NCI-H510A (cell line): ENCODE measurements at places on chromosomes 6 and 20.

DNA sequence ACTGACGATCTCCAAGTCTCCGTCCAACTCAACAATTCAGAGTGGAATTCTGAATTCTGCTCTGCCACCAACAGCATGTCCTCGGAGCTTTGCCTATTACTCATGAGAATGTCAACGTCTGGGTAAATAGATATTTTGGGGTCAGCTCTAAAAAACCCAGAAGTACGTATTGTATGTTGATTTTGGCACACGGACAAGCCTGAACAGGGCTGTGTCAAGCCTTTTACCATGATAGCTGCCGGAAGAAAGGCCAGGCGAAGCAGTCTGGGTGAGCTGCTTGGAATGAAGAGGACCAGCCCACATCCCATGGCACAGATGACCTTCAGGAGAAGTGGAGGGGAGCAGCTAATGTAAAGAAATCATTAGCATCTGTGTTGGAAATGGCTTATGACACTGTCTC is 88.0 kb upstream of the JAG1 start:
- no peak for DNase-seq

DNA sequence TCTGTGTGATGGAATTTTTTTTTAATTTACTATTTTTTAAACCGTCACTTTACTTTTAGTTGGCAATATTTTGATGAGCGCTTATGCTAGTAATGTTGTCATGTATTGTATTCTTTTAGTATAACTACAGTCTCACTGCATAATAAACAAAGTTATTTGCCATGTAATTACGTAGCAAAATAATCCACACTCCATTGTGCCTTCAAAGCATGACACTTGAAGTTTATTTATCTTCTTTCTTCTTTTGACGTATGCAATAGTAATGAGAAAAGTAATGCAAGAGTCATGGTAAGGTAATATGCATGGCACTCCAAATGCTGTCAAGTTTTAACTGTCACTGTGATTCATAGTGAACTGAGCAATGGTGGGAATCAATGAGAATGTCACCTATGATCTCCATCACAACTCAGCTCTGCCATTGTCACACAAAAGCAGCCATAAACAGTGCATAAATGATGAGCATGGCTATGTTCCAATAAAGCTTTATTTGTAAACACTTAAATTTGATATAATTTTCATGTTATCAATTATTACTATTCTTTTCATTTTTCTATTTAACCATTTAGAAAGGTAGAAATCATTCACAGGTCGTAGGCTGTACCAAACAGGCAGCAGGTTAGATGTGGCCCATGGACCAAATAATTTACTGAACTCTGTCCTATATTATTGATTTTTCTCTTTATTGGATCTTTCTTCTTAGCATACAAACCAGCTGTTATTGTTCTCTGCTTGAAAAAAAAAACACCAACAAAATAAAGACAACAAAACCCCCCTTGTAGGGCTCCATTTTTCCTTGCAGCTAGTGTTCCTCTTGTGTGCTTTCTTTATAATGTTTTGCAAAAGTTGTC is 27.1 kb downstream of the RNF217 start:
- no peak for DNase-seq

DNA sequence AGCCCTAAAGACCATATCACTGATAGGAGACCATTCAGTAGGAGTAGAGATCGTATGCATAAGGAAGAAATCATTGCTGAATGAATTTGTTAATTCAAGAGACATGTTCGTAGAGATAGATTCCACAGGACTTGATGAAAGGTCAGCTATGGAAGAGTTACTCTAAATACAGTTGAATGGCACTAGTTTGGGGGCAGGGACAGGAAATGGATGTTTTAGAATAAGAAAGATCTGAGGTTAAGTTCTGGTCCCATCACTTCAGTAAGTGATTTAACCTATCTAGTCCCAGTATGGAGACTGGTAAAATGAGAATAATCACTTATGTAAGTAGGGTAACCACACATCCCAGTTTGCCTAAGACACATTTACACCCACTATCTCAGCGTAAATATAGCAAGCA is 2.9 kb upstream of the BFSP1 start:
- DNase-seq: no peak

GRCh38 chr6:80696268-80696667 is 589.8 kb downstream of the BCKDHB start:
- DNase-seq: no peak

GRCh38 chr20:15068486-15068885 is 731.1 kb upstream of the FLRT3 start:
- DNase-seq: no peak

GRCh38 chr6:148389086-148389485 is 46.4 kb downstream of the SASH1 start:
- DNase-seq: peak; percentile 6

- DNase-seq: no peak
Observed at GRCh38 chr6:142372348-142372747, 70.5 kb downstream of the ADGRG6 start.

DNA sequence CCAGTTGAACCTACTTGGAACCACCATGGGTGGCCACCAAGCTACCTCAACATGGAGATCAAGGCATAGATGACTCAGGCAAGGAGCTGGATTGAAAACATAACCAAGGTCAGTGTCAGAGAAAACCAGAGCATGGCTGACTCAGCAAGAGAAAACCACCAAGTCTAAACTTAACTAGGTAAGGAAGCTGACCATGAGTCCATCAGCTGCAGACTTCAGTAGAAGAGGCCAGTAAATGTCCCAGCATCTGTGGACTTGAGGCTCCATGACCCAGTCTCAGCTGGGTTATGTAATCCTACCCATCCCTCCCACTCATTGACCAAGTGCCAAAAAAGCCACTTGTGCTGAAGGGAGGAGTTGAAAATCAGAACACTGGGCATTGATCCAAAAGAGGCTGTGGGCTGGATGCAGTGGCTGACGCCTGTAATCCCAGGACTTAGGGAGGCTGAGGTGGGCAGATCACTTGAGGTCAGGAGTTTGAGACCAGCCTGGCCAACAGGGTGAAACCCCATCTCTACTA is 93.7 kb upstream of the CBLN4 start:
- DNase-seq: no peak

GRCh38 chr6:25962149-25963127 is at the start of gene TRIM38:
TSS of gene TRIM38 (plus strand) at chr6:25962802. CDS start at chr6:25966523, 3,721 bp downstream.
- DNase-seq: peak; percentile 36

GRCh38 chr6:139828751-139829519 is 454.5 kb upstream of the CITED2 start:
- DNase-seq: no peak

DNA sequence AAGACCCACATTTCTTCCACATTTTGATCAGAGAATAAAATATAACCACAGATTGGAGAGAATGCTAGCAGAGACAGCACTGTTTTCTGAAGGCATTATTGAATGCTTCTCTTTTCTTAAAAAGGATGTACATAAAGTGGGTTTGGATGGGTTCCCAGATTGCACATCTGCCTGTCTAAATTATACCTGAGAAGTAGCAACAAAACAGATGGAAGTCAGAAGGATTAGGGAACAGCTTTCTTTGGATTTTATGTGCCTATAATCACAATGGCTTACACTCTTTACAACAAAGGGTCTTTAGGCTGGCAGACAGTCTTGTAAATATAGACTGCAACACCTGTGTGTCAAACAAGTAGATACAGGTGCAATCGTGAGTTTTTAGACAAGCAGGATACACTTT is 622.2 kb upstream of the MANEA start:
- no peak for DNase-seq
